IMR-90 (cell line): ENCODE measurements at places on chromosomes 7 and 10. TPM values are rescaled to one million over a fixed set of nuclear protein-coding genes. Genes with fewer than 3 reads are reported as not detected.

DNA sequence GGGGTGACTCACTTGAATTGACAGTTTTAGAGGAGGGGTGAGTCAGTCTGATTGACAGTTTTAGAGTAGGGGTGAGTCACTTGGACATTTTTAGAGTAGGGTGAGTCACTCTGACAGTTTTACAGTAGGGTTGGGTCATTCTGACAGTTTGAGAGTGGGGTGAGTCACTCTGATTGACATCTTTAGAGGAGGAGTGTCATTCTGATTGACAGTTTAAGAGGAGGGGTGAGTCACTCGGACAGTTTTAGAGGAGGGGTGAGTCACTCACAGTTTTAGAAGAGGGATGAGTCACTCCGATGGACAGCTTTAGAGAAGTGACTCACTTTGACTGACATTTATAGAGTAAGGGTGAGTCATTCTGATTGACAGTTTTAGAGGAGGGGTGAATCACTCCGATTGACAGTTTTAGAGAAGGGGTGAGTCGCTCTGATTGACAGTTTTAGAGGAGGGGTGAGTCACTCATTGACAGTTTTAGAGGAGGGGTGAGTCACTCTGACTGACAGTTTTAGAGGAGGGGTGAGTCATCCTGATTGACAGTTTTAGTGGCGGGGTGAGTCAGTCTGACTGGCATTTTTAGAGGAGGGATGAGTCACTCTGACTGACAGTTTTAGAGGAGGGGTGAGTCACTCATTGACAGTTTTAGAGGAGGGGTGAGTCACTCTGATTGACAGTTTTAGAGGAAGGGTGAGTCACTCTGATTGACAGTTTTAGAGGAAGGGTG lies 595.9 kb downstream of the DNAJB6 start:
- no peak for DNase-seq
- no peaks in the 10 kb centered on the region for H3K36me3 ChIP-seq
- H3K27ac ChIP-seq = no peak overlapping the region
- no peaks in the 10 kb centered on the region for H3K4me1 ChIP-seq
- H3K27me3 ChIP-seq = no peaks in the 10 kb centered on the region
- no peak overlapping the region for H3K4me3 ChIP-seq

DNA sequence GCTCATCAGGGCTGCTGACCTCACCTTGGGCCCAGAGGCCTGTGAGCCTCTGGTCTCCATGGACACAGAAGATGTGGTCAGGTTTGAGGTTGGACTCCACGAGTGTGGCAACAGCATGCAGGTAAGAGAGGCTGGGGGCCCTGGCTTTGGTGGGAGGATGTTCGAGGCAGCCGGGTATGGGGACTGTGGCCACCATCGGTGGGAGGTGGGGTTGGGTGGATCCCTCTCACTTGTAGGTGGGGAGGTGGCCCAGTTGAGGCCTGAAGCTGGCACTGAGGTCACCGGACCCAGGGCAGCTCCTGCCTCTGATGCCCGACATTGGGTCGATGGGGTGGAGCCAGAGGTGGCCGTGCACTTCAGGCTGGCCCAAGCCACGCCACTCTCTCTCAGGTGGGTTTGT lies 406 bp downstream of the ZP3 start:
- no peak overlapping the region for H3K4me3 ChIP-seq
- H3K36me3 ChIP-seq = no peaks in the 10 kb centered on the region

DNA sequence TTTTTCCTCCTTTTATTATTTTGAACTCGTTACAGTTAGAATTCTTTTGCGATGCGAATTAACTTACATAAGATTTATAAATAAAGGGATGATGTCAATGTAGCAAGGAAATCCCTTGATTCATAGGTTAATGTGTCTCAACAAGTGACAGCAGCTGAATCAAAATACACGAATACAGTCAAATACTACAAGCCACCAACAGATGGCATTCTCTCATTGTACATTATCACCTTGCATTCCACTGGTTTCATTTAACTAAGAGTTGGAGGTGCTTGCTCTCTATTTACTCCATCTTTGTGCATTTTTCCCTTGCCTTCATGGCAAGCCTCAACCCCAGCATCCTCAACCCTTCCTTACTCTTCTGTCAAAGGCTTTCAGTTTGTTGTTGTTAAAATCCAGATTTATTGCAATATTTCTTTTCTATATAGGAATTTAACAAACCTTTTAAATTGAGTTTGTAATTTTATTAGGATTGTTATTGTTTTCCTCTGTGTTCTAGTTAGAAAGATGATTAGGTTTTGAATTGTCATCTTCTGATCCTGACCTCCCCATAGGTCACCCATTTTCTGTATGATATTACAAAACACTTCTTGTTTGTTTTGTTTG lies 78.3 kb downstream of the SLC25A40 start:
- no peak overlapping the region for H3K27ac ChIP-seq
- H3K4me1 ChIP-seq = no peaks in the 10 kb centered on the region
- peak; percentile 47 for DNase-seq
- no peaks in the 10 kb centered on the region for H3K27me3 ChIP-seq
- no peaks in the 10 kb centered on the region for H3K36me3 ChIP-seq
- no peak overlapping the region for H3K4me3 ChIP-seq

GRCh38 chr10:129030996-129031843 lies 435.8 kb upstream of the MGMT start:
- H3K27me3 ChIP-seq = no peaks in the 10 kb centered on the region
- no peaks in the 10 kb centered on the region for H3K36me3 ChIP-seq
- DNase-seq = peak; percentile 12
- no peaks in the 10 kb centered on the region for H3K4me1 ChIP-seq

GRCh38 chr10:5557799-5558771 lies 33.3 kb downstream of the CALML3 start:
- no peak overlapping the region; the same call in 1 of the 2 replicates for H3K27ac ChIP-seq
- peaks cover 22% of the 10 kb centered on the region for H3K4me1 ChIP-seq
- H3K4me3 ChIP-seq = no peak overlapping the region
- H3K36me3 ChIP-seq = no peaks in the 10 kb centered on the region
- DNase-seq = no peak
- no peaks in the 10 kb centered on the region for H3K27me3 ChIP-seq

GRCh38 chr10:10589540-10590303 lies 427.9 kb upstream of the CELF2 start:
- no peak overlapping the region for H3K27ac ChIP-seq
- H3K4me3 ChIP-seq = no peak overlapping the region
- peak; percentile 92 for DNase-seq
- peaks cover 4% of the 10 kb centered on the region; the same call in 1 of the 2 replicates for H3K4me1 ChIP-seq
- no peaks in the 10 kb centered on the region for H3K36me3 ChIP-seq

- no peak overlapping the region for H3K27ac ChIP-seq
- H3K36me3 ChIP-seq = no peaks in the 10 kb centered on the region
- H3K4me1 ChIP-seq = peaks cover 10% of the 10 kb centered on the region
- no peak overlapping the region for H3K4me3 ChIP-seq
Observed at GRCh38 chr10:28328346-28328745, 25.5 kb upstream of the MPP7 start.

DNA sequence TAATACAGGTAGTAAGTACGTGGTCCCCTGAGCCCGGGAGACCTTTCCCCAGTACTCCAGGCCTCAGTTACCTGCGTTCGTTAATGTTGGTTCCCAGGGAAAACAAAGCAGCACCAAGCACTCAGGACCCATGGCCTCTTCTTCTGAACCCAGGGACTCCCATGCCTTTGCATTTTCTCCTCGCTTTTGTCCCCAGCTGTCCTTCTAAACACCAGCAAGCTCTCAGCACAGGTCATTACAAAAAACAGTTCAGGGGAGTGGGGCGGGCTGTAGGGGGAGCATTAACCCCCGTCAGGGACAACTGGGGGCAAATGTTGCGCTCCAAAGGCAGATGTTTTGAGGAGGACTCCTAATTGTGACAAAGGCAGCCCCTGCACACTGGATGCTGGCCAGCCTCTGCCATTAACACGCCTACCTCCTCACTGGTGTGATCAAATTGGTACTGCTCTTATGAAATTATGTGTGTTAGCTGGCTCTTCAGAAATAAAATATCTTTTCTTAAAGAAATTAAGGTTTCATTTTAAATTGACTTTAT lies 80.5 kb upstream of the LRGUK start:
- no peaks in the 10 kb centered on the region for H3K4me1 ChIP-seq
- no peak overlapping the region for H3K4me3 ChIP-seq
- H3K27me3 ChIP-seq = no peaks in the 10 kb centered on the region
- no peaks in the 10 kb centered on the region for H3K36me3 ChIP-seq

- no peaks in the 10 kb centered on the region for H3K36me3 ChIP-seq
- DNase-seq = no peak
- H3K4me3 ChIP-seq = no peak overlapping the region
- H3K4me1 ChIP-seq = no peaks in the 10 kb centered on the region
- H3K27me3 ChIP-seq = no peaks in the 10 kb centered on the region
Observed at GRCh38 chr7:125683156-125683555, 753.5 kb upstream of the POT1 start.

DNA sequence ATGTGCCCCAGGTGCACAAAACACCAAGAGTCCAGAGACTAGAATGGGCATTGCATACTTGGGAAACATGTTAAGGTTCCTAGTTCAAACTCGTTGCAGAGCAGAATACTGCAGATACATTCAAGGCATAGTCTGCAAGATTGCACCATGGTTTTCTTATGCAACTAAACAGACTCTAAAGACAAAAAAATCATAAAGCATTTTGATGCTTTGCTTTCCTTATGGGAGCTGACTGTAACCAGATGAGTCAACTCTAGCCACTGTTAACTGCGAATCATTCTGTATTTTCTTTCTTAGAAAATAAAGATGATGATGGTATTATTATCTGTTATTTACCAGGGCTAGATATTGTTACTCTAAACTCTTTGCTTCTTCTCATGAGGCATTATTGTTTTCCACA lies 19.7 kb downstream of the TRUB1 start:
- H3K4me1 ChIP-seq = peaks cover 4% of the 10 kb centered on the region
- H3K27me3 ChIP-seq = no peaks in the 10 kb centered on the region
- DNase-seq = peak; percentile 72
- no peak overlapping the region for H3K27ac ChIP-seq
- no peaks in the 10 kb centered on the region for H3K36me3 ChIP-seq

DNA sequence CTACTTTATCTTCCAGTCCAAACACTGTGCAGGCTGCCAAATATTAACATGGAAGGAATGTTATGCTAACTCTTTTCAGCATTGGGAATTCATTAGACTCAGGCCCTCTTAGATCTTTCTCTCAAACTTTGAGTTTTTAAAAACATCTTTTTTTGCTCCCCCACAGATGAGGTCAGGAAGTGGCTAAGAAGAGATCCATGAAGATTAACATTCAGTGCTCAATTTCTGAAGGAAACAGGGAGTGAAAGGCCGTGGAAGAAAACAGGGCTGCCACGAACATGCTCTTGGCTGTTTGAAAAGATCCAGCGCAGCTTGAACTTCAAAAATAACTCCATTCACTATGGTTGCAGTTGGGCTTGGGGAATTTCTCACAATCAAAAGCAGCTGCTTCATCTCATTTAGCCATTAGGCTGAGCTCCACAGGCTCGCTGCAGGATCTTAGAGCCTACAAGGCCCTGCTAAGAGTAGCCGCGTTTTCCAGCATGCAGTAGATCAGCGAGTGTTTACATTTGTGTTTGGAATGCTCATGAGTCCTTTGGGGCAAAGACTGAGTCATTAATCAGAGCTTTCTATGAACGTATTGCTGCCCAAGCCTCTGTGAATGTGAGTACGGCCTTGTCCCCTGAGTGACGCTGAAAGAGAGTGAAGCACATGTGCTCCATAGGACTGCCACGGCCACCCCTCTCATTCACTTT lies 41.2 kb upstream of the TNS3 start:
- H3K27me3 ChIP-seq = no peaks in the 10 kb centered on the region
- H3K4me3 ChIP-seq = no peak overlapping the region
- peaks cover 18% of the 10 kb centered on the region for H3K4me1 ChIP-seq

- H3K27me3 ChIP-seq = no peaks in the 10 kb centered on the region
- H3K4me3 ChIP-seq = no peak overlapping the region
- no peaks in the 10 kb centered on the region for H3K36me3 ChIP-seq
- H3K27ac ChIP-seq = no peak overlapping the region
Observed at GRCh38 chr10:131436458-131436857, 124.9 kb upstream of the TCERG1L start.

DNA sequence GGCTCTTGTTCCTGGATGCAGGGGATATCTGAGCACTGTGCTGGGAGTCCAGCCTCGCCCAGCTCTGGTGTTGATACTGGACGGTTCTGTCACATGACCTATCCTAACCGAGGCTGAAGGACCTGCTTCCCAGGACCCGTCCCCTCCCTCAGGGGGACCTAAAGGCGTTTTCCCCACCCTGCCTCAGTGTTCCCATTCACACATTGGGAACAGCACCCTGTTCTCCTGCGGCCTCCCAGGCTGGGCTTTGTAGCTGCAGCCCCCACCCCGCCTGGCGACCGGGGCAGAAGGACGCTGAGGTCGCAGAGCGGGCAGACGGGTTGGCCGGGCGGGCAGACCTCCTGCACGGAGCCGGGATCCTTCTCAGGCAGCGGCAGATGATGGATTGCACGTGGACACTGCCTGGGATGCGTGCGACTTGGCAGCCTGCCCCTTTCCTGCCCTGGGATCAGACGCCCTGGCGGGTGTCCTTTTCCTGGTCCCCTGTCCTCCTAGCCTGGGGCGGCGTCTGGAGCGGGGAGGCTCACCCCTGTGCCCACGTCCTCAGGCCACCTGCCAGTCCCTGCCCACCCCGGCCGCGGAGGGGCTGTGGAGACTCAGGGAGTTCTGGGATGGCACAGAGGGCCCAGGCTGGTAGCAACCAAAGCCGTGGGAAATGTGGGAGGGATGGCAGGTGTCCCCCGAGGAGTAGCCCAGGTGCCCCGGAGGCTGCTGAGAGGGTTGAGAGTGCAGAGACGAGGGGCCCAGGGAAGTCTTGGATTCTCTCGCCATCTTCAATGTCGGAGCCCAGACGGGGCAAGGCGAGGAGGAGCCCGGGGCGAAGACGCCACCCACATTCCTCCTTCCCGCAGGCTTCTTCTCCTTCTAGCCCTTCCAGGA lies 17.2 kb upstream of the PSMG3 start:
- peaks cover 35% of the 10 kb centered on the region for H3K27me3 ChIP-seq
- no peak overlapping the region for H3K27ac ChIP-seq
- DNase-seq = no peak
- no peaks in the 10 kb centered on the region for H3K4me1 ChIP-seq
- no peaks in the 10 kb centered on the region for H3K36me3 ChIP-seq
- no peak overlapping the region for H3K4me3 ChIP-seq

GRCh38 chr10:6823770-6824169 lies 243.7 kb upstream of the PRKCQ start:
- H3K27ac ChIP-seq = no peak overlapping the region
- no peaks in the 10 kb centered on the region for H3K36me3 ChIP-seq
- H3K4me1 ChIP-seq = no peaks in the 10 kb centered on the region
- peak; percentile 8 for DNase-seq
- no peaks in the 10 kb centered on the region for H3K27me3 ChIP-seq

ST8SIA6 gene
- 0.18 and 0.56 TPM in 2 replicates for total RNA-seq

IL2RA gene
- total RNA-seq = not detected in 2 replicates

TFR2 gene
- under 0.01 and 0.18 TPM in 2 replicates for total RNA-seq

PRSS37 gene
- total RNA-seq = not detected in 2 replicates

C10orf62 gene
- total RNA-seq = not detected in 2 replicates

HECW1 gene
- 1.1 and 1.3 TPM in 2 replicates for total RNA-seq

ZMIZ1 gene
- 6.6 and 6.7 TPM in 2 replicates for total RNA-seq

DOCK4 gene
- total RNA-seq = 12.2 and 14.2 TPM in 2 replicates

EPHA1 gene
- total RNA-seq = not detected in 2 replicates

SUN1 gene
- total RNA-seq = 113 and 129 TPM in 2 replicates
